Fibroblast of the aortic adventitia (primary cell): ENCODE measurements at places on chromosomes 1 and 21. TPM values are rescaled to one million over a fixed set of nuclear protein-coding genes. Genes with fewer than 3 reads are reported as not detected.

The LCE6A gene
- total RNA-seq, result not detected in 2 replicates

The HMGCS2 gene
- total RNA-seq, result not detected in 2 replicates

The AMY1A gene
- not detected in 2 replicates for total RNA-seq

The PRKAA2 gene
- 0.16 and 3.7 TPM in 2 replicates for total RNA-seq

The OR2T2 gene
- total RNA-seq, result not detected in 2 replicates

The SMCP gene
- total RNA-seq, result not detected in 2 replicates

The OR2AK2 gene
- not detected in 2 replicates for total RNA-seq
